Activated CD4-positive, alpha-beta T cell treated with anti-CD3 and anti-CD28 coated beads, Interleukin-2, amount 50 U/mL, for 1 hour (primary cell): ENCODE measurements at places on chromosomes 4 and X.

GRCh38 chr4:127783955-127784770 lies 2.0 kb downstream of the HSPA4L start:
- no peak for DNase-seq

DNA sequence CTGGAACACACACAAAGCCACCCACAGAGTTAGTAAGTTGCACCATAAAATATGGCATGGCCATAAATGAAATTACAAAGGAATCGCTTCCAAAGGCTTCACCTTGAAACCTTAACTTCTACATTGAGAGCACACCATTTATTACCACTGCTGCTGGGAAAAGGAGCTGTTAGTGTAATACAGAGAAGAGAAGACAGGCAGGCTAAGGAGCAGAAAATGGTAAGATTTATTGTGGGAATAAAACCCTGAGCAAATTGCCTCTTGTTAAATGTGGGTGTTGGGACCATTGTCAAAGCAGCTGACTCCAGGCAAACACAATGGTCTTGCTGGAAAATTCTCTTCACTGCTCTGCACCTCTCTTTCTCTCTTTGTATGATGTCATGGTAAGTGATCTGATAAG lies 79.2 kb upstream of the NHS start:
- no peak for DNase-seq

GRCh38 chr4:38923746-38924145 lies 56.1 kb downstream of the FAM114A1 start:
- no peak for DNase-seq

DNA sequence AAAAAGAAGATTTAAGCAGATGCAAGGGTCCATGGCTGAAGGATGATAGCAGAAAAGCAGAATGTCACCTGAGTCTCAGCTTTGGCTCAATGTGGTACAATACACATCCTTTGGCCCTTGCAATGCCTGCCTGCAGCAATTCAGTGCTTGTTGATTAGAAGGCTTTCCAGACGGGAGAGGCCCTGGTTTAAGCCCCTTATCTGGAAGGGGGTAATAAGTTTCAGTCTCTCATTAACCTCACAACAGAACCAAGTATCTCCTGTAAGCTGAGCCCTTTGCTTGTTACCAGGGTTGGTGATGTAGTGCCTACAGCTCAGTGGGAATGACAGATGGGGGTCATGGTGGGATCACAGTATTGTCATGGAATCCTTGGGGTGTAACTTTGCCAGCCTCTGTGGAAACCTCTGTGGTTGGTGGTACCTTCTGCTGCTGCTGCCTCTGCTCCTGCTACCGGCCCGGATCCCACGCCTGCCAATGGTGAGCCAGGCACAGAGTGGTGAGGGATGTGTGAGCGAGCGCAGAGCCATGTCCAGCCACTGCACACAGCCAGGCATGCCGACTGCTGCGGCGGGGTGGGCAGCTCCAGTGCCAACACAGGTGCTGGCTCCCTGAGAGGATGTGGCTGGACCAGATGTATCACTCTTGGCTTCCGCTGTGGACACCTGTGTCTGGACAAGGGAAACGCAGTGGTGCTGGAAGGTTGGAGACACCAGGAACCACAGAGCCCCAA lies 81.2 kb downstream of the ADRA2C start:
- no peak for DNase-seq

DNA sequence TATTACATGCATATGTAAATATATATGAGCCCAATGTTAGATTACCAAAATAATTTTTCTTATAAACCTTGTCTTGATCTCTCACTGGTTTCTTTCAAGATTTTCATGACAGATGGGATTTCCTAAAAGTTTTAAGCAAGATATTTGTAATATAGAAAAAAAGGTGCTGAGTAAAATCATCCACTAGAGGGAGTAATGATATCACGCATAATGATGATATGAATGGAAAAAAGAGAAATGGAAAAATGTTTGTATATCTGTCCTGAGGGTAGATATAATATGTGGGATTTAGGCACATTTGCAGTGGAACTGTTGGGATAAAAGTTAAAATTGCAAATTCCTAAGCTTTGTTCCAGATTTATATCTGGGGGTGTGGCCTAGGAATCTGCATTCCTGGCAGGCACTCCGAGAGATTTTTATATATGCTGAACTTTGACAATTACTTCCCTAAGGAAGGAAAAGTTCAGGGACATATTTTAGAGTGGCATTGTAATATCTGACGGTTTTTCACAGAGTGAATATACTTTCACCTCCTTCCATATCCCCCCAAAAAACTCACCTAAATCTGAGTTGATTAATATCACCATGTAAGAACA lies 60.5 kb downstream of the TMA16 start:
- DNase-seq, result no peak

GRCh38 chr4:73523126-73523525 lies 41.6 kb downstream of the AFM start:
- DNase-seq, result no peak

GRCh38 chr4:176788971-176789370 lies 3.8 kb downstream of the VEGFC start:
- DNase-seq, result no peak

- DNase-seq, result no peak
Measured at GRCh38 chrX:9638871-9639270, 126.8 kb downstream of the GPR143 start.

GRCh38 chr4:76562161-76562560 lies 127.1 kb downstream of the SHROOM3 start:
- no peak for DNase-seq

- no peak for DNase-seq
Measured at GRCh38 chrX:140589657-140590056, 84.8 kb upstream of the SOX3 start.

GRCh38 chrX:110732266-110732665 lies 63.4 kb downstream of the CHRDL1 start:
- no peak for DNase-seq
